ENCODE measurements at places on chromosomes 1 and 21. TPM values are rescaled to one million over a fixed set of nuclear protein-coding genes. Genes with fewer than 3 reads are reported as not detected.

Gene ALX3
- not detected for total RNA-seq

Gene RNF186
- total RNA-seq: not detected

Gene DNAJC6
- 7.8 TPM for total RNA-seq

Gene RHEX
- total RNA-seq: not detected

Gene RSPO1
- not detected for total RNA-seq

Gene GPR37L1
- total RNA-seq: not detected

Gene ANKRD35
- under 0.01 TPM for total RNA-seq

Gene LAMB3
- 3.8 TPM for total RNA-seq

Gene CRP
- not detected for total RNA-seq

Gene UBL4B
- total RNA-seq: not detected

Gene LYSMD1
- total RNA-seq: 5.2 TPM

Gene INSRR
- total RNA-seq: not detected

Gene NHLH1
- 0.19 TPM for total RNA-seq

Gene MAP3K21
- 0.19 TPM for total RNA-seq

Gene CD1E
- total RNA-seq: not detected

Gene TMEM82
- total RNA-seq: not detected

Gene DIP2A
- total RNA-seq: 56.7 TPM

Gene OR2T29
- not detected for total RNA-seq

Gene CDC42BPA
- total RNA-seq: 122 TPM

Gene RNU1-4
- under 0.01 TPM for total RNA-seq

Gene CFHR2
- not detected for total RNA-seq

Gene APCS
- not detected for total RNA-seq

Gene S100A7A
- total RNA-seq: not detected

Gene ADORA1
- total RNA-seq: not detected

Gene S100A12
- not detected for total RNA-seq

Gene ACTA1
- total RNA-seq: not detected

Gene DTL
- 28.4 TPM for total RNA-seq

Gene MAGI3
- 18.5 TPM for total RNA-seq

Gene SYCP1
- not detected for total RNA-seq

Gene KCNT2
- 2.0 TPM for total RNA-seq

Gene PALMD
- total RNA-seq: 182 TPM

Gene DFFA
- total RNA-seq: 54.9 TPM

Gene SYT11
- total RNA-seq: 35.9 TPM

Gene REG4
- not detected for total RNA-seq

Gene ASCL5
- not detected for total RNA-seq

Gene HOOK1
- under 0.01 TPM for total RNA-seq

Gene FGR
- total RNA-seq: under 0.01 TPM

Gene KCNQ4
- not detected for total RNA-seq

Gene SPATA17
- not detected for total RNA-seq

Gene KIF17
- total RNA-seq: 11.8 TPM

Gene LCE1F
- not detected for total RNA-seq

Gene CSF3R
- not detected for total RNA-seq

Gene ANGPTL7
- total RNA-seq: not detected

Gene OPTC
- not detected for total RNA-seq

Gene TOMM40L
- 16.0 TPM for total RNA-seq

Gene BMP8B
- under 0.01 TPM for total RNA-seq

Gene RGS13
- not detected for total RNA-seq

Gene SAMD11
- not detected for total RNA-seq

Gene DEPDC1
- 24.0 TPM for total RNA-seq

Gene LCE3D
- not detected for total RNA-seq

Gene DNAJC8
- total RNA-seq: 54.2 TPM
